ENCODE measurements at places on chromosomes 2 and 18.

DNA sequence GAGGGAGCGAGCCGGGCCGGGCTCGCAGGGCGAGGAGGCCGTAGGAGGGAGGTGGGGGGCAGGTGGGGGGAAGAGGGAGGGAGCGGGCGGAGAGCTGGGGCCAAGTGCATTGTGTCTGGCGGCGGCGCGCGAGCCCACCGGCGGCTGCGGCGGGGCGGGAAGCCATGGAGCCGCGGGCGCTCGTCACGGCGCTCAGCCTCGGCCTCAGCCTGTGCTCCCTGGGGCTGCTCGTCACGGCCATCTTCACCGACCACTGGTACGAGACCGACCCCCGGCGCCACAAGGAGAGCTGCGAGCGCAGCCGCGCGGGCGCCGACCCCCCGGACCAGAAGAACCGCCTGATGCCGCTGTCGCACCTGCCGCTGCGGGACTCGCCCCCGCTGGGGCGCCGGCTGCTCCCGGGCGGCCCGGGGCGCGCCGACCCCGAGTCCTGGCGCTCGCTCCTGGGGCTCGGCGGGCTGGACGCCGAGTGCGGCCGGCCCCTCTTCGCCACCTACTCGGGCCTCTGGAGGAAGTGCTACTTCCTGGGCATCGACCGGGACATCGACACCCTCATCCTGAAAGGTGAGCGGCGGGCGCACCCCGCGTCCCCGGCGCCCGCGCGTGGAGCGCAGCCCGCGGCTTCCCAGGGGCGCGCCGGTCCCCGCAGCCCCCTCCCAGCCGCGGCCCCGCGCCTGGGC, at the start of gene TMEM178A:
Gene TMEM178A, plus strand, starts transcription at position 107 of the 680 bp plus-strand sequence. Its CDS starts 58 bp downstream, at position 165.
- H3K27me3 ChIP-seq = no peaks in the 10 kb centered on the region
- no peak within 1 kb of the TSS for H3K4me3 ChIP-seq

- H3K27ac ChIP-seq = no peak overlapping the region
- no peak overlapping the region for H3K4me3 ChIP-seq
- no peak for DNase-seq
- no peaks in the 10 kb centered on the region for H3K36me3 ChIP-seq
- H3K27me3 ChIP-seq = peaks cover 5% of the 10 kb centered on the region
- no peaks in the 10 kb centered on the region for H3K4me1 ChIP-seq
These were observed 5.5 kb downstream of the COL6A3 start for GRCh38 chr2:237408335-237409000.

GRCh38 chr2:44881856-44882255, 59.6 kb upstream of the SIX3 start:
- DNase-seq = no peak
- H3K27ac ChIP-seq = no peak overlapping the region
- H3K36me3 ChIP-seq = no peaks in the 10 kb centered on the region
- peaks cover 8% of the 10 kb centered on the region for H3K27me3 ChIP-seq
- H3K4me3 ChIP-seq = no peak overlapping the region

GRCh38 chr2:9752441-9753275, 90.6 kb upstream of the TAF1B start:
- no peak for DNase-seq
- no peak overlapping the region for H3K4me3 ChIP-seq
- no peaks in the 10 kb centered on the region for H3K36me3 ChIP-seq
- H3K27me3 ChIP-seq = peaks cover 18% of the 10 kb centered on the region
- no peak overlapping the region for H3K27ac ChIP-seq
- no peaks in the 10 kb centered on the region for H3K4me1 ChIP-seq

DNA sequence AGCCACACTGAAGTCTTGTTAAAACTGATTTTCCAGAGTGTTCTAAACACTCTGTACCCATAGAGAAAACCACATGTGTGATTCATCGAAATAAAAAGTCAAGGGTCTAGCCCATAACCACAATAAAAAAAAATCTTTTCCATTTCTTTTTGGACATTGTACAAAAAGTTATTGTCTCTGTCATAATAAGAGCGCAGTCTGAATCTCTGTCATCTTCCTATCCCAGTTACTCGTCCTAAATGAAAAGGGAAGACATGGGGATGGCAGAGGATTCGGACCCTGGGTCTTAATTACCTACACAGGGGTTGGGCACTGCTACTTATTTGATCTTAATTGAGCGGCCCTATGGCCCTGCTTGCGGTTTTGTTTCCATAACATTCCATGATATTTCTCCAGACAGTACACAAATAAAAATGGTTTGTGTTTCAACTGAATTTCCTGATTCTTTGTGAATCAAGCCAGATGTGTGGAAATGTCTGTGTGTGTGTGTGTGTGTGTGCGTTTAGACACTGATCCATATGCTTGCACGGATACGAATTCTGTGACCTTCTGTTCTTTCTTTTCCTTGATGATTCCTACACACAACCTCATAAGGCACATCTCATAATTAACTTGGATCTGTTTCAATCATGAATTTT, 133.4 kb upstream of the SPATS2L start:
- no peaks in the 10 kb centered on the region for H3K4me1 ChIP-seq
- H3K27ac ChIP-seq = no peak overlapping the region
- H3K4me3 ChIP-seq = no peak overlapping the region
- no peak for DNase-seq
- H3K36me3 ChIP-seq = no peaks in the 10 kb centered on the region
- peaks cover 11% of the 10 kb centered on the region for H3K27me3 ChIP-seq

- no peak for DNase-seq
- no peak overlapping the region for H3K4me3 ChIP-seq
- H3K27ac ChIP-seq = no peak overlapping the region
- H3K36me3 ChIP-seq = no peaks in the 10 kb centered on the region
- no peaks in the 10 kb centered on the region for H3K27me3 ChIP-seq
These were observed 28.6 kb upstream of the ATIC start for GRCh38 chr2:215283221-215283620.

- H3K4me3 ChIP-seq = no peak overlapping the region
- no peak for DNase-seq
- peaks cover 89% of the 10 kb centered on the region for H3K36me3 ChIP-seq
- H3K27me3 ChIP-seq = no peaks in the 10 kb centered on the region
- H3K27ac ChIP-seq = no peak overlapping the region
These were observed 18.7 kb downstream of the ITPRID2 start for GRCh38 chr2:181910028-181910831.

Data from DND-41 (cell line).